Hematopoietic multipotent progenitor cell (in vitro differentiated cells): ENCODE measurements at places on chromosomes 5 and 9. TPM values are rescaled to one million over a fixed set of nuclear protein-coding genes. Genes with fewer than 3 reads are reported as not detected.
A peak's percentile ranks its signal among the peaks of the same experiment; 100 is the strongest.

GRCh38 chr5:59449905-59450644 lies 443.5 kb downstream of the PDE4D start:
- DNase-seq, result no peak

GRCh38 chr9:122197882-122198281 lies 30.9 kb downstream of the LHX6 start:
- DNase-seq, result no peak

- peak; percentile 56 for DNase-seq
These were observed at the start of gene MEGF10 for GRCh38 chr5:127290019-127290945. Gene MEGF10, plus strand, starts transcription at chr5:127290796. Its CDS starts 40,513 bp downstream, at chr5:127331309.

Gene DOLPP1
- total RNA-seq, result 15.3 TPM

Gene SPATA31D4
- total RNA-seq, result not detected

Gene SLC34A3
- not detected for total RNA-seq
